ENCODE measurements at places on chromosomes 7 and 10.

- no peak for DNase-seq
Observed at GRCh38 chr10:69179089-69179742, 818 bp upstream of the SUPV3L1 start.

DNA sequence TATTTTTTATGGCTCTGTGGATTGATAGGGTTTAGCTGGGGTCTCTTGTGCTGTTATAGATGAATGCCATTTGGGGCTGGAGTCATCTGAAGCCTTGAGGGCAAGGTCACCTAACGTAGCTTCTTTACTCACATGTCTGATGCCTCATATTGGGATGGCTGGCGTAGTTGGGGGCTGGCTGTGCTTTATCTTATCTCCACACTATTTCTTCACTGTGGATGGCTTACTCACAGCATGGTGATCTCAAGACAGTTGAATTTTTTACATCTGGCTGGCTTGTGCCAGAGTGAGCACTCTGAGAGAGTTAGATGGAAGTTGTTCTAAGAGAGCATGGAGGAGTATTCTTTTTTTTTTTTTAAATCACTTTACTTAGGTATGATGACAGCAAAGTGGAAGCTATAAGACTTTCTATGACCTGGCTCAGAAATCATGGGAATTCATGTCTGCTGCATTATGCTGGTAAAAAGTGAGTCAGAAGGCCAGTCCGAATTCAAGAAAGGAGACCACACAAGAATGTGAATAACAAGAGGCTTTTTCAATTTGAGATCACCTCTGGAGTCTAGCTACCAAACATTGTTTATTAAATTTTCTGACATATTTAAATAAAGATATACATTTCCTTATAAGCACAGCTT is 252.4 kb upstream of the TPK1 start:
- no peak for DNase-seq

DNA sequence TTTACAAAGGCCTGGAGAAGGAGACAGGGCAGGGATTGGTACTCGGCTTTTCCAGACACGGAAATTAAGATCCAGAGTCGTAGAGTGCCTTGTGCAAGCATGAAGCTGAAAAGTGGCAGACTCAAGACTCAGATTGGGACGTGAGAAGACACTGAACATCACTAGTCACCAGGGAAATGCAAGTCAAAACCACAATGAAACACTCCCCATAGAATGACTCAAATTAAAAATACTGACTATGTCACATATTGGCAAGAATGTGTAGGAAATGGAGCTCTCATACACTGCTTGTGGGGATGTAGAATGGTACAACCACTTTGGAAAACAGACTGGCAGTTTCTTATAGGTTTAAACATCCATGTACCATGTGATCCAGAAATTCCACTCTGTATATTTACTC is 472.0 kb downstream of the RPS24 start:
- DNase-seq = no peak

DNA sequence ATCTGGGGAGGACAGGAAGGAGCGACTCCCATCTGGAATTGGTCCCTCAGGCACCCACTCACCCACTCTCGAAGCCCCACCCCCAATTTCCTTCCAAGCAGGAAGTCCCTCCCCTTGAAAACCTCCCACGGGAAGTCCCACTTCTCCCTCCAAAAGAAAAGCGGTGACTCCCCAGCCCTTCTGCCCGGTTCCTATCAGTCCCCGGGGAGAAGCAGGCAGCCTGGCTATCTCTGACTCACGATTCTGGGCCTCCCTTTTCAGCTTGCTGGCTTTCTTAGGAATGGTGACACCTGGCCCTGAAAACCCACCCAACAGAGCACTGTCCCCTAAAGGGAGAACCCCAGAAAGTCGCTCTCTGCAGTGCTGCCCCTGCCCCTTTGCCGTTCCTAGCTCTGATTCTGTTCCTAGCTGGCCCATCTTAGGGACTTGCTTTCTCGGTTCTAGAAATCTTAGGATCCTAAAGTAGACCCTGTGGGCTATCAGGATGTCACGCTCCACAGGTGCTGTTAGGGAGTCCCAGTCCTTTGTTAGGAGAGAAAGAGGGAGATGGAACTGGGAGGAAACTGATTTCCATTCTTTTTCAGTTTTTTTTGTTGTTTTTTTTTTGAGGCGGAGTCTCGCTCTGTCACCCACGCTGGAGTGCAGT is 6.0 kb downstream of the TSC22D4 start:
- DNase-seq = no peak

- DNase-seq = no peak
Observed at GRCh38 chr7:45506059-45506458, 68.1 kb upstream of the ADCY1 start.
